HS-5 (cell line): ENCODE measurements at places on chromosomes 6 and 20.

GRCh38 chr20:34172926-34173325, 60.9 kb upstream of the EIF2S2 start:
- DNase-seq, result no peak

DNA sequence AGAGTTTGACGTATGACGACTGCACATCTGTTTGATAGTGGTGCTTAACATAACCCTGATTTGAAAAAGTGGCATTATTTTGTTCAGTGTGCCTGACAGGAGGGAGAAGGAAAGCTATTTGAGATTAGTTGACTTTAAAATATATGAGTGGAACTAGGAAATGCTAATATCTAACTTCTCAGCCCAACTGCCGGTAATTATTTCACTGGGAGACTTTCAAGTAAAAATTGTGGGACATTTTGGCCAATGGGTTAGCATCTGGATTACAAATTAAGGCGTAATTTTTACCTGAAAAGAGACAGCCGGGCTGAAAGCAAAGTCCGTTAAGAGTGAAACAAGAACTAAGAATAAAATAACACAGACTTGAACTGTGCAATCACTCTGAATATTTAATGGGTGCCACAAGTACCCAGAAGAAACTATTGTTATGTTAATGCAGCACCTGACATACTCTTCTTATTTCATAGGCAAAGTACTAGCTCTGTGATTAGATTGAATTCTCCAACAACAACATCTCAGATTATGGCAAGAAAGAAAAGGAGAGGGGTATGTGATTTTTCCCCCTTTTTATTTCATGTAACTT, 2.0 kb downstream of the HEY2 start:
- no peak for DNase-seq

DNA sequence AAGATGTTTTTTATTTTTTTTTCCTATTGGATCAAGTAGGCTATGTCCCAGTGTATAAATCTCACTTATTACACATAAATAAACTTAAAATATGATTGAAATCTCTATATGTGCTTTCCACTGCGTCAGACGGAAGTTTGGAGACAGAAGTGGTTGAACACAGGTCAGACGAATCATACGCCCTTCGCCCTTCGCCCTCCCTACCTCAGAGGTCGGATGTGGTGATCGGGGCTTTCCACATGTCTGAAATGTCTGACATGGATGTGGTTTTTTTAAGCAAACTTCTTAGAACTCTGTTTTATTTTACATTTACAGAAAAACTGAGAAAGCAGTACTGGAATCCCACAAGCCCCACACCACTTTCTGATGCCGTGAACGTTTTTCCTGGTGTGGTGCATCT, 344.4 kb downstream of the THBS2 start:
- DNase-seq, result no peak

DNA sequence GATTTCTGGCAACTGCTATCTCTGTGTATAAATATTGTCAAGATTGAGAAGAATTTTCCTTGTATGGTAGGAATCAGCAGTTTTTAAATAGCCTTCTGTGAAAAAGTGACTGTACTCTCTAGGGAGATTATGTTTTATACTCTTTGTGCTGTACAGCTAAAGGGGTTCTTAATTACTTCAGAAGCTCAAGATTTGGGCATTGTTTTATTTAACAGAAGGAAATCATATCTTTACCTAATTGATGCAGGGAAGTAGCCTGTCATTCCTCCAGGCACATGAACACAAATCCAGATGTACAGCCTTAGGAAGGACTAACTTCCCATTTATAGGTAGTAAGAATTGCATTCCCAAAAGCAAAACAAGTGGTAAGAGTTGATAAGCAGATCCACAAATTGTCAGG, 1.3 kb downstream of the CALHM5 start:
- no peak for DNase-seq

DNA sequence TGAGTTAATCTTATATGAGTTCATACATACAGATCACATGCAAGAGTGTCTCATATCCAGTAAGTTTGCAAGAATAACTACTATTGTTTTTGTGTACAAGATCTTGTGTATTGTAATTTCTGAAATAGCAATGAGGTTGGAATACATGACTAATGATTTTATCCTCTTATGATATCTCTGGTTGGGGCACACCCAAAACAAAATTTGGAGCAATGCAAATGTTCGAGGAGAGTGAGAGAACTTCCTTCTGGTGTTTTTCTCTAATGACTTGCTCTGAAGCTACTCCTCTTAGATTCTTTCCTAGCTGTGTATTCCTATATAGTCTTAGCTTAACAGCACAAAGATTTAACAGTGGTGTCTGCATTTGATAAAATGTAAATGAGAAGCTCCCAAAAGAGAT, 252.5 kb downstream of the LAMA2 start:
- DNase-seq, result no peak

GRCh38 chr6:93087606-93088005, 331.8 kb downstream of the EPHA7 start:
- no peak for DNase-seq

- no peak for DNase-seq
Measured at GRCh38 chr6:28531479-28532128, 5.9 kb downstream of the GPX5 start.

DNA sequence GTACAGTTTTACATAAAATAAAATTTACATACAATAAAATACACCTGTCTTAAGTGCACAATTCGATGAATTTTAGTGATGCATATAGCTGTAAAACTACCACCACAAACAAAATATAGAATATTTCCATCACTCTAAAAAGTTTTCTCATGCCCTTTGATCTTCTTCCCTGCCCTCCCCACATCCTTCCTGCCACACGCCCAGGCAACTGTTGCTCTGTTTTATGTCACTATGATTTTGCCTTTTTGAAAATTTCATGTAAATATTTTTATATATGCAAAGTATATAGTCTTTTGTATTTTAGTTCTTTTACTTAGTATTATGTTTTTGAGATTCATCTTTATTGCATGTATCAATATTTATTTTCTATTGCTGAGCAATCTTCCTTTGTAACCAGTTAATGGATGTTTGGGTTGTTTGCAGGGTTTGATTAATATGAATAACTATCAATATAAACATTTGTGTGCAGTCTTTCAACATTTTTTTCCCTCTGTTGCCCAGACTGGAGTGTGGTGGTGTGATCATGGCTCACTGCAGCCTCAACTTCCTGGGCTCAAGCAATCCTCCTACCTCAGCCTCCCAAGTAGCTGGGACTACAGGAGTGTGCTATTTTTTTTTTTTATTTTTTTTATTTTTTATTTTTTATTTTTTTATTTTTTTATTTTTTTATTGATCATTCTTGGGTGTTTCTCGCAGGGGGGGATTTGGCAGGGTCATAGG, 23.8 kb upstream of the SAMHD1 start:
- no peak for DNase-seq

- no peak for DNase-seq
Measured at GRCh38 chr6:52675372-52675771, 4.5 kb downstream of the TMEM14A start.

GRCh38 chr6:100100776-100101175, 106.8 kb upstream of the MCHR2 start:
- no peak for DNase-seq

DNA sequence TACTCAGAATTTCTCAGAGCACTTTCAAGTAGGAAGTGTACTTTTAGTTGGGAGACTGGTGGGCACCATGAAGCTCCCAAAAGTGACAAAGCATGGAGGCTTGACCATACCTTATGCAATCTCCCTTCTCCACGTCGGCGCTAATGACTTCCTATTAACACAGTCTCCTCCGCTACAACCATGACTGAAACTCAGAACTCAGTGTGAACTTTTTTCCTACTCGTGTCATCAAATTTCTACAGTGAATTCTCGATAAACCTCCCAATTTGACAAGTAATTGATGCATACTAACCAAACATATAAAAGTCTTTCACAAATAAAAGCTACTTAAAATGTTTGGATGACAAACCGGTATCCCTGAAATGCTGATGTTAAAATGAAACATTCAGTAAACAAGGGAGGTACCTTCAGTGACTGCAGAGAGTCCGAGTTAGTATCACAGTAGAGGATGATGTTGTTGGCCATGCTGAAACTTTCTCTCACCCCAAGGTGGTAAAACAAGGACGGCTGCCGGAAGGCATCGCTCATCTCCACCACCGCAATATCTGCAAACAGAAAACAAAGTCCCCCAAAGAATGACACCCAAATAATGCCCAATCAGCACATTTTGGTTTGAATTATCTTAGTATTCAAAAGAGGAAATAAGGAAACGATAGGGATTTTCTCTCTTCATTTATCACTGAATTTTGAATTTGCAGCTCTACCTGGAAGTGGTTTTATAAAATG, 72.1 kb downstream of the MAP3K5 start:
- no peak for DNase-seq

- DNase-seq, result no peak
Measured at GRCh38 chr6:20223141-20223540, 10.9 kb upstream of the MBOAT1 start.

- DNase-seq, result no peak
Measured at GRCh38 chr6:46914279-46914810, 7.4 kb downstream of the ADGRF5 start.

GRCh38 chr6:169725125-169726048, 1.1 kb upstream of the PHF10 start:
- peak; percentile 35 for DNase-seq

DNA sequence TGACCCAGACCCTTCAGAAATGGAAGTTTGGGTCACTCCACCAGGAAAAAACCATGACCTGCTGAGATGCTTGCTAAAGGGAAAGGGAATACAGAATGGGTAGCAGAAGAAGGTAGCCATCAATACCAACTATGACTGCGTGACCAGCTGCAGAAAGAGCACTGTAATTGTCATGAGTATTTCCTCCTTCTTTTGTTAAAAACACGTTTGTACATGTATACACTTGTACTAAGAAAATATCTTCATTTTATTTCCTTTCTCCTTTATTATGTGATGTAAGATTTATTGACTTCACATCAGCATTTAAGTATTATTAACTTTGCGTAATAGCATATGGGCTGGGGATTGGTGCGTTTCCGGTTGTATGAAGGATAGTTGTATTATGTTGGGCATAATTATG, 12.6 kb upstream of the MUC21 start:
- DNase-seq, result no peak

DNA sequence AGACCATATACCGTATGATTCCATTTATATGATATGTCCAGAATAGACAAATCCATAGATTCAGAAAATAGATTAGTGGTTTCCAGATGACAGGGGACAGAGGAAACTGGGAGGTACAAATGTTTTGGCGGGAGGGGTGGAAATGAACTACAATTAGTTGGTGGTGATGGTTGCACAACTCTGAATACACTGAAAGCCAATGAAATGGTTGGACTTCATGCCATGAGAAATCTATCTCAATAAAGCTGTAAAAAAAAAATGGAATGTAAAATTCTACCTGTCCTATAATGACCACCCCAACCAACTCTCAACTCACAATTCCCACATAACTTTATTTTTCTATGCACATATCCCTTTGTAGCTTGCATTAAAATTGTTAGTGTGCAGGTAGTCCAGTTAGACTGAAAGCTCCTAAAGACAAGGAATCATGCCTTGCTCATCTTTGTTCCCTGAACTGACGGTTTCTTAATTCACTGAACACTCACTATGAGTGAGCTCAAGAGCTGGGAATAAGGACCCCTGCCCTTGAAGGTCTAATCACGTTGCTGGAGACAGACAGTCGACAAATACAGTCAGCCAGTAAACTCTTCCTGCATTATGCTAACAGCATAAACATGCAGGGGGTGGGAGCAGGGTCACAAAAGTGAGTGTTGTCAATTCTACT, 1.4 kb downstream of the DCDC2 start:
- DNase-seq, result no peak

GRCh38 chr6:110682460-110682853, 132.8 kb downstream of the CDK19 start:
- DNase-seq, result peak; percentile 63

GRCh38 chr20:32528171-32528891, 56.8 kb downstream of the NOL4L start:
- no peak for DNase-seq

DNA sequence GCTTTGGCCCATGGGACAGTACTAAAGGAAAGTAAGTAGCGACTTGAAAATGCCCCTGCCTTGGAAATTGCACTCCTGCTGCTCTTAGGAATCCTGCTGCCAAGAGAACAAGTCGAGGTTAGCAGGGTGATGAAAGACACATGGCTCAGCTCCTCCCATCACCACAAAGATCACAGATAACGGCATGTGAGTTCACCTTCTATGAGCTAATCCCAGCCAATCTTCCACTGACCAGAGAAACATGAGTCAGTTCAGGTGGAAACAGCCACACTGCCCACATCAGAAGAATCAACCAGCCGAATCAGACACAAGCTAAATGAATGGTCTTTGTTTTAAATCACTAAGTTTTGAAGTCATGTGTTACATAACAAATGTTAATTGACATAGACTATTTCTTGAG, 106.3 kb downstream of the PRKN start:
- peak; percentile 13 for DNase-seq

DNA sequence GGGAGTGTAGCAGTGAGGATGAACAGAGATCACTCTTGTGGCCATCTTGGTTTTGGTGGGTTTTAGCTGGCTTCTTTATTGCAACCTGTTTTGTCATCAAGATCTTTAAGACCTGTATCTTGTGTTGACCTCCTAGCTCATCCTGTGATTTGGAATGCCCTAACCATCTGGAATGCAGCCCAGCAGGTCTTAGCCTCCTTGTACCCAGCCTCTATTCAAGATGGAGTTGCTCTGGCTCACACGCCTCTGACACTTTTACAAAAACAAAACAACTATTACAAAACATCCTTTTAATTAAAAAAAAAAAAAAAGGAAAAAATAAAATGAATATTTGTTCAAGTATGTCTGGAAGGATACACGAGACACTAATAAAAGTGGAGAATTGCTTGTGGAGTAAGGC, 62.4 kb downstream of the PHACTR2 start:
- no peak for DNase-seq

DNA sequence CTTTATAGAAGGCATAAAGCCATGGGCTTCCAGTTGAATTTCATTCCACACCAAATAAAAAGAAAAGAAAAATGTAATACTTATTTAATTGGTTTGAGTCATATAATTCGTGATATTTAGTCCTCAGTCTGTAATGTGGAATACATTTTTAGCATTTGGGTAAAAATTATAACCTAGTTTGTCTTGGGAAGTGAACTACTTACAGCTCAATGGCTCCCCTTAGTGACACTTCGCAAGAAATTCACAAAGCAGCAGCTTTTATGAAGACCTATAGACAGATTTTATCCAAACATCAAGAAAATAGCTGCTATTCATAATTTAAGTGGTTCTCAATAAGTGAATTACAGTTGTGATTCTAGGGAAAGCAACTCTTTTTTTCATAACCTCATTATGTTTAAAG, 72.1 kb downstream of the RSPO3 start:
- no peak for DNase-seq

DNA sequence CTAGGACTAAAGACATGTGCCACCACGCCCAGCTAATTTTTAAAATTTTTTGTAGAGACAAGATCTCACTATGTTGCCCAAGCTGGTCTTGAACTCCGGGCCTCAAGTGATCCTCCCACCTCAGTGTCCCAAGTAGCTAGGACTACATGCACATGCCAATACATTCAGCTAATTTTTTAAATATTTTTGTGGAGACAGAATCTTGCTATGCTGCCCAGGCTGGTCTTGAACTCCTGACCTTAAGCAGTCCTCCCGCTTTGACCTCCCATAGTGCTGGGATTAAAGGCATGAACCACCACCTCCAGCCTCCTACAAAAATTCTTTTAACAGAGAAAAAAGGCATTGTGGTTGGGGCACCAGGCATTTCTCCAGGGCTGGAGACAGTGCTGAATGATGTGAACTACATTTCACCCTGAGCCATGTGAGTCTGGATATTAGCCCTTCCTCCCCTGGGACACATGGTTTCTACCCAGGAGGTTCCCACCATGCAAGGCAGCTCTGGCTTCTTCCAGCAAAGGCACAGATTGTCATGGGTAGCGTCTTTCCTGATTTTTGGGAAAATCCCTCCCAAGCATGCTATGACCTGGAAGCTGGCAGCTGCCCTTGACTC, 36.3 kb upstream of the CMTR1 start:
- DNase-seq, result no peak
